ENCODE measurements at places on chromosomes 11 and 22. TPM values are rescaled to one million over a fixed set of nuclear protein-coding genes. Genes with fewer than 3 reads are reported as not detected.

- peaks cover 97% of the 10 kb centered on the region for H3K4me1 ChIP-seq
- H3K27me3 ChIP-seq: no peaks in the 10 kb centered on the region
- H3K4me3 ChIP-seq: peak overlapping the region; percentile 77
- H3K27ac ChIP-seq: peak overlapping the region; percentile 90
- DNase-seq: peak; percentile 61
Measured at GRCh38 chr22:23220485-23221350, 40.4 kb downstream of the BCR start.

GRCh38 chr11:503179-503981, 3.7 kb downstream of the RNH1 start:
- no peak for DNase-seq
- H3K4me1 ChIP-seq: peaks cover 22% of the 10 kb centered on the region
- no peak overlapping the region for H3K4me3 ChIP-seq

- peaks cover 25% of the 10 kb centered on the region for H3K4me1 ChIP-seq
- DNase-seq: no peak
- no peak overlapping the region for H3K4me3 ChIP-seq
Measured at GRCh38 chr22:39663751-39664150, 93.2 kb downstream of the CACNA1I start.

SCGB2A2 gene
- total RNA-seq: not detected

MMP8 gene
- not detected for total RNA-seq
